ENCODE measurements at places on chromosomes 1 and 21.

- DNase-seq, result no peak
Measured at GRCh38 chr1:208167261-208167869, 76.8 kb downstream of the PLXNA2 start.

DNA sequence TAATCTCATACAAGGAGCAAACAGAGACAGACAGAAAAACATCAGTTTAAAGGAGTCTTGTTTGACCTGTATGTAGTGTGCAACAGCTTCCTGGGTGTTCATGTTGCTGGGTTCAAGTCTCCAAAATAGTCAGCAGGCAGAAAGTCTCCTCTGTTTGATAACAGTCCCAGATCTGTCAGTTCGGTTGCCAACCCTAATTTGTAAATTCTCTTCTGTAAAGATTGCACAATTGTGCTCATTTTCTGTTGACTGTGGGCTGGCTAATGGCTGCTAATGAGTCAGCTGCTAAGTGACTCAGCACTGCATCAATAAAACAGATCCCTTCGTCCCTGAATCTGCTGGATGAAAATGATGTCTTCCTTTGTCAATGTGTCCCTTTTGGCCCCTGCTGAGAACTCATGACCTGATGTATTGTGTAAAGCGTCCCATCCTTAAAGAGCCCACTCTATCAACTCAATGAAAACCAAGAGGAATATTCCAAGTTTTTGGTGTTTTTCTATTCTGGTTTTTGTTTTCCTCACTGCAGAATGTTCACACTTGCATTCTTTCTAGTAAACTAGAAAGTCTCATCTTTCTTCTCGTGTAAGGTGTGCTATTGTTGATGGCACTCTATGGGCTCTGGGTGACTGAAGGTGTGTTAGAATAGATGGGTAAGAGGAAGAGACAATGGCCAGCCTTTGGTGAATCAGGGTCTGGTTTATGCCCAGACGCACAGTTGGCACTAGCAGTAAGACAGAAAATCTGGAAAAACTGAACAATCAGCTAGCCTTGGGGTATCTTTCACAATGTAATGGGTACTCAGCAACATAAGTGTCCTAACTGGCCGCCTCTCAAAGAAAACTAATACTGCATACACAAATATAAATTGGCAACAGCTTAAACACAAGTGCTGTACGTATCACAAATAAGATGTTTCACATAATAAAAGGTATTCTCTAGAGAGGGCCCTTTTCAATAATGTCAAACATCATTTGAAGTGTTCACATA is 75.1 kb upstream of the SIPA1L2 start:
- peak; percentile 73 for DNase-seq

GRCh38 chr1:221336126-221336525 is 405.8 kb downstream of the DUSP10 start:
- DNase-seq, result no peak

GRCh38 chr1:43582162-43582566 is 51.5 kb downstream of the PTPRF start:
- DNase-seq, result no peak

DNA sequence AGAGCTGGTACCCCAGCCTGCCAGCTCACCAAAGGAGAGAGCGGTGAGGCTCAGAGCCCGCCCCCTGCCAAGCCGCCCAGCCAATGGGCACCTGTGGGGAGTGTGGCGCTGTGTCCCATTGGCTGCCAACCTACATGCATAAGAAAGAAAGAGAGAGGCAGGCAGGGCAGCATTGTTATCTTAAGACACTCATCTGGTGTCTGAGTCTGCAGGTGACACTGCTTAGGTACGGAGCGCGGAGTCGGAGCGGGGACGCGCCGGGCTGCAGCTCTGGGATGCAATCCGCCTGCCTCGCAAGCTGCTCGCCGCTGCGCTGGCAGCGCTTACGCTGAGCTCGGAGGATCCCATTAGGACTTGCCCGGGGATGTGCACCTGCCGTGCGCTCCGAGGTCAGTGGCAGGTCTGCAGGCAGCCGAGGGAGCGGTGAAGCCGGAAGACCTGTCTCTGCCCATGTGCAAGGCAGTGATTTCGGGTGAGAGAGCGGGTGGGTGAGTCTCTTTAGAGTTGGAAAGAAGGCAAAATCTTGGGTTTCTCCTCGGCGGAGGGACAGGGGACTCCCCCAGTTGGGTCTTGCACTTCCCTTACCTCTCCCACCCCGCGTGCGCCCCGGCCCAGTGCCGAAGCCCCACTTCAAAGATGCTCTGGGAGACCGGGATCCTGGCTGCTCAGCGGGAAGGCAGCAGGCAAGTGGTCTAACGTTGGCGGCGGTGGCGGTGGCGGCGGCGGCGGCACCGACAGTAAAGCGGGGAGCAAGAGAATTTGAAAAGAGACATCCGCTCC is at the start of gene BRINP2:
Gene BRINP2 (plus strand): TSS at position 203 of the 780 bp plus-strand sequence. CDS start 58,919 bp downstream, outside the sequence.
- DNase-seq, result no peak

DNA sequence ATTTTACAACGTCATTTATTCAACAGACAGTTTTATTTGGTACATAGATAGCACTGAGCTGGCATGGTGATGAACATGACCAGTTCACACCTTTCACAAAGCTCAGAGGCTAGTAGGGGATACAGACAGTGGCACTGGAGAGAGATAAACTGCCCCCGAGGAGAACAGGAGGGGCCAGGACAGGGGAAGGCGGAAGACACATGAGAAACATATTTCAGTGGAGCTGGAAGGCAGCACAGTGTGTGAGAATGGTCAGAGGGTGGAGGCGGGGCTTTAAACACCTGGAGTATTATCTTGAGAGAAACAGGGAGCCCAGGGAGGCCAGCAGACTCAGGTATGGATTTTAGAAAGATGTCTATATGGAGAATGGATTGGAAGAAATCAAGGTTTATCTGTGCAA is 49.5 kb downstream of the CHML start:
- DNase-seq, result no peak

DNA sequence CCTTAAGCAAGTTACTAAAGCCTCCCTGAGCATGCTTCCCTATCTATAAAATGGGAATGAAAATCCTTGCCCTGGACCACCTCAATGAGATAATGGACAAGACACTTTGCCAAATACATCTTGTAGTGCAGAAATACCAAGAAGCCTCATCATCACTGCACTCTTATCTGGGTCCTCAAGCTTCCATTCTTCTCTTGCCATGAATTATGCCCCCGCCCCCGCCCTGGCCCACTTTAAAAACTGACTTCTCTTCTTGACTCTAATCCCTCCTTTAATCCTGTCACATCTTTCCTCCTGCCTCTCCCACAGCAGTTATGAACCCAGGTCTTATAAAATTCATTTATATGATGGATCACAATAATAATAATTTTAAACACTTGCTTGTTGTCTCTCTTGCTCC is 14.8 kb downstream of the ARHGEF11 start:
- DNase-seq, result no peak

DNA sequence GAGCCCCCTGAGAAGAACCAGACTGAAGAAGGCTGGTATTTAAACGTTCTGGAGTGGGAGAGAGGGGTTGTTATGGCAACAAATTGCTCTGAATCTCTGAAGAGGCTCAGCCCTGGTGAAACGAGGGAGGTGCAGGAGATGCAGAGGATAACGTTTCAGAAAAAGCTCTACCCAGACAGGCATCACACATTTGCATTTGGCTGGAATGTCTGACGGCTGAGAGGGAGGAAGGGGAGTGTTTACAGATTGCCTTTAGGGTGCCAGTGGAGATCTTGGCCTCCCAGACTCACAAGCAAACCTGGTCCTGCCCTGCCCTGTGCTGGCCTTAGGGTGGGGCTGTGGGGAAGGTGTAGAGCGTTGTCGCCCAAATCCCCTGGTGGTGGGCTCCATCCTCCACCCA is 169.0 kb upstream of the AJAP1 start:
- DNase-seq, result no peak

DNA sequence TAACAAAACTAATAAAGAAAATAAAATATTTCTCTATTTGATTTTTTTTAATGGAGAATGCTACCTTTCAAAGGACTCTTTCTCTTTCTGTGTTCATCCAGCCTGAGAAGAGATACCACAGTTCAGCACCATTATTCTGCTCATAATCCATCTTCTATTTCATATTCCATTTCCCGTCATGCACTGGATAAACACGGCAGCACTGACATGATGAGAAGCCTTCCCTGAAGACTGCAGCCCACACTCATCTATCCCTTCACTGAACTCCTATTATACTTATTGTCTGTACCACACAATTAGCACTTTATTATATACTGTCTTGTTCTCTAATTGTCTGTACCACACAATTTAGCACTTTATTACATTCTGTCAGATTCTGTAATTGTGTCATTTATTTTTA is 10.7 kb upstream of the NPL start:
- no peak for DNase-seq

DNA sequence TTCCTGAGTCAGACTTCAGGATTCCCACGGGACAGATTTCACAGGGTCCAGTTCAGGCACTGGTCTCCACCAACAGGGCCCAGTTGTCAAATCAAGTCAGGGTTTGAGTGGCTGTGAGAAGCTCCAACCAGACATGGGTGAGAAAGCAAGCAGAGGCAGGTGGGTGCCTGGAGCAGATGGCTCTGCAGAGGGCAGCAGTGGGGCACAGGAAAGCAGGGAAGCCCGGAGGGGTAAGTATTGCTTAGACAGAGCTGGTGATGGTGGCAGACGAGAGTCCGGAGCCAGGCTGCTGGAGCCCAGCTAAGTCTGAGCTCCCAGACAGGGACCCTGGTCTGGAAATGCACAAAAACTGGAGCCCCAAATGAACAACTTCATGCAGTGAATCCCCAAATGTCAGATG is 40.4 kb downstream of the RIMS3 start:
- no peak for DNase-seq

DNA sequence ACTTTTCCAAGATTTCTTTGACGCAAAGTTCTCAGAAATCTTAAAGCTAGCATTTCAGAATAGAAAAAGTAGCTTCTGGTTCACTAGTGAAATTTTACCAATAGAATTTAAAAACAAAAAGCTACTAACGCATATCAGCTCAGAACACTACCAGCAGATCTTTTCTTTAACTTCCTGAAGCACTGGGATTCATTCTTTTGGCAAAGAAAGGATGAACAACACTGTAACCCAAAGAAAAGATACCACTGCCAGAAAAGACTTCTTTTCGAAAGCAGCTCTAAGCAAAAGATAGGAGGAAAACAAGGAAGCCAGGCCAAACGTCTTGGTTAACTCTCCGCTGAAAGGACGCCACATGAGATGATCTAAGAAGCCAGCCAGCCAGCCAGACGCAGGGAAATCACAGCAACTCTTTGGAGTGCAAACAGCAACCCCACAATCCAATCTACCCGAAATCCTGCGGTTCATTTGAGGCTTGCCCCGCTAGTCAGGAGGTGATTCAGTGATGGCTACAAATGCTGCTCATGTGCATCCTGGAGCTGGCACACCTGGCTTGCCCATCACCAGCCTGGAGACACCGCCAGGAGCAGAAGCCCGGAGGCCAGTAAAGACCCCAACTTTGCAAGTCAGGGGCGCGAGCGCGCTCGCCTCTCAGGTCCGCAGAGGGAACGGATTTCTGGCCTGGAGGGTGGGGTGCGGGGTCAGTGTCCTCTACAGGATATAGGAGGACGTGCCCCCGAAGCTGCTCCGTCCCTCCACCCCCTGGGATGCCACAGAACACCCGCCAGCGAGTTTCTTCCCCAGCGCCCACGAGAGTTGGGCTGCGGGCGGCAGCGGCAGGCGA is 812 bp downstream of the NBPF1 start:
- DNase-seq, result peak; percentile 84

DNA sequence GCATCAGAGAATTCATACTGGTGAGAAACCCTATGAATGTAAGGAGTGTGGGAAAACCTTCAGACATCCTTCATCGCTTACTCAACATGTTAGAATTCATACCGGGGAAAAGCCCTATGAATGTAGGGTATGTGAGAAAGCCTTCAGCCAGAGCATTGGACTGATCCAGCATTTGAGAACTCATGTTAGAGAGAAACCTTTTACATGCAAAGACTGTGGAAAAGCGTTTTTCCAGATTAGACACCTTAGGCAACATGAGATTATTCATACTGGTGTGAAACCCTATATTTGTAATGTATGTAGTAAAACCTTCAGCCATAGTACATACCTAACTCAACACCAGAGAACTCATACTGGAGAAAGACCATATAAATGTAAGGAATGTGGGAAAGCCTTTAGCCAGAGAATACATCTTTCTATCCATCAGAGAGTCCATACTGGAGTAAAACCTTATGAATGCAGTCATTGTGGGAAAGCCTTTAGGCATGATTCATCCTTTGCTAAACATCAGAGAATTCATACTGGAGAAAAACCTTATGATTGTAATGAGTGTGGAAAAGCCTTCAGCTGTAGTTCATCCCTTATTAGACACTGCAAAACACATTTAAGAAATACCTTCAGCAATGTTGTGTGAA is 12.8 kb downstream of the ZFP69B start:
- no peak for DNase-seq
